ENCODE measurements at places on chromosomes 6 and 20.

DNA sequence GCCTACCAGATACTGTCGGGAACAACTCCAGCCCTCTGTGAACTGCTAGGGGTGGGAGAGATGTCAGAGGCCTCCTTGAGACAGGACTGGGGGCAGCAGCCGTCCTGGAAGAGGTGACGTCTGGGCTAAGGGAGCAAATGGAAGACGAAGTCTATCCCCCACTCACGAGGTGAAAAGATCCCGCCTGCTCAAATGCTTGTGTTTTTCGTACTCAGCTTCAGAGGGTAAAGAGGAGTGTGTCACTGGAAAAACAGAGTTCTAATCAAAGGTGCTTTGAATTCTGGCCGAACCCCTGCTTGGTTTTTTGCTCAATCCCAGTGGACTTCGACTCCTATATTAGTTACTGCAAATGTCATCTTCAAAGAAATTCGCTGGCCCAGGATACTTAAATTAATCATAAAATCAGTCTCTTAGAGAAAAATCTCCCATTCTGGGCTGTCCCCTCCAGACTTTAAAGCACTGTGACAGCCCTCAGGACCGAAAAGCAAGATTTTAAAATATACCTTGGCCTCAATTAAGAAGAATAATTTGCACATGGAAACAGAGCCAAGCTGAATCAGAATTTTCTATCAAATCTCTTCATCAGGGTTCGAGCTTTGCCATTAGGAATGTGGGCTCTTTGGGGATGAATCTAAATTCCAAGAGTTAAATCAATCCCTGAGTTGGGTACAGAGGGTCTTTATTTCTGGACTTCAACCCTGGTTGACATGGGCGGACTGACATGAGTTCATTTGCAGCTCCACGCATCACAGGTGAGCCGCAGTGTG lies 61.8 kb upstream of the AFDN start:
- no peak for DNase-seq

GRCh38 chr6:142294679-142295078 lies 7.1 kb upstream of the ADGRG6 start:
- no peak for DNase-seq

DNA sequence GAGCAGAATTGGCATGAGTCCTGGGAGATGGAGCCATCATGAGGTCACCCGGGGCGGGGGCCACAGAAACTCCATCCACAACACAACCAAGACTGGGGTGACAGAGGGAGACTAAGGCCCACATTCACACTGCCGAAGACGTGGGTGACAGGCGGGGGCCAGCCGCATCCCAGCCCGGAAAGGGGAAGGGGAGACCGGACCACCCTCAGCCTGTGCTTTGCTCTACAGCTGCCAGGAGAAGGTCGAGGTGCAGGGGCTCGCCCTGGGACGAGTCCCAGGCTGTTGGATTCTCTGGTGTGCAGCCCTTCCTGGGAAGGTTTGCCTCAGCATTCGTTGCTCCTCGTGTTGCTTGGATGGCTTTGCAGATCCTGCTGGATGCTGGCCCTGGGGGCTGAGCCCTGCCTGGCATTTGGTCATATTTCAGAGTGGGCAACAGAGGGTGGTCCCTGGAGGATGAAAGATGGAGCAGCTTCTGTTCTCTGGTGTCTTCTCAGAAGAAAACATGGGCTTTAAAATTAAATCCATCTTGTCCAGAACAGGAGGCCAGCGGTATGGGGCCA lies 328.9 kb downstream of the TAF4 start:
- no peak for DNase-seq

DNA sequence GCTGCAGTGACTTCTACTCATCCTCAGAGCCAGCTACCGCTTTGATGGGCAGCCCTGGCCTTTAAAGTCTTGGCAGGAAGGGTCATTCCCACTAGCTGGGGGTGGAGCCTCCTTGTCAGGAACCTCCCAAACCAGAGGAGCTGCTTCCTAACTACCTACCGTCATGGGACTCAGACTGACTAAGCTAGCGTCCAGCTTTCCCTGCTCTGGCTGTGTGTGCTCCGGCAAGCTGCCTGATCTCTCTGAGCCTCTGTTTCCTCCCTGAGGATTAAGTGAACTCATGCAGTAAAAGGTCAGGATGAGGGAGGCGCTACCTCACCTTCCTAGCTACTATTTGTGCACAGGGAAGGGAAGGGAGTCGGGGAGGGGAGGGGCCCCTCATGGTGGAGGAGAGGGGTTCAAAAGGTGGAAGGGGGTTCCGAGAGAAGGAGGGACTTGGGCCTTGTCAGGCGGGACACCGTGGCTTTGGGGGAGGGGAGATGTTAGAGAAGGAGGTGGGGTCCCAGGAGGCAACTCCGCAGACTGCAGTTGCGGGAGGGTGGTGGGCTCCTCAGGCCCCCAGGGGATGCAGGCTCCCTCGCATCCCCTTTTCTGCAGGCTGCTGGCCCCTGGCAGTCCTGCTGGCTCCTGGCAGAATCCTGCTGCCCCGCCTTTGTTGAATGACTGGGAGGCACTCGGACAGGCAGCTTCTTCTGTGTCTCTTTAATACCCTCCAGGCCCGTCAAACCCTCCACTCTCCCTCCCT lies 9.8 kb downstream of the DUSP15 start:
- DNase-seq, result no peak

- no peak for DNase-seq
Measured at GRCh38 chr6:167134448-167135328, 11.8 kb downstream of the CCR6 start.

GRCh38 chr6:215335-216034 lies 76.8 kb upstream of the DUSP22 start:
- DNase-seq, result peak; percentile 81

DNA sequence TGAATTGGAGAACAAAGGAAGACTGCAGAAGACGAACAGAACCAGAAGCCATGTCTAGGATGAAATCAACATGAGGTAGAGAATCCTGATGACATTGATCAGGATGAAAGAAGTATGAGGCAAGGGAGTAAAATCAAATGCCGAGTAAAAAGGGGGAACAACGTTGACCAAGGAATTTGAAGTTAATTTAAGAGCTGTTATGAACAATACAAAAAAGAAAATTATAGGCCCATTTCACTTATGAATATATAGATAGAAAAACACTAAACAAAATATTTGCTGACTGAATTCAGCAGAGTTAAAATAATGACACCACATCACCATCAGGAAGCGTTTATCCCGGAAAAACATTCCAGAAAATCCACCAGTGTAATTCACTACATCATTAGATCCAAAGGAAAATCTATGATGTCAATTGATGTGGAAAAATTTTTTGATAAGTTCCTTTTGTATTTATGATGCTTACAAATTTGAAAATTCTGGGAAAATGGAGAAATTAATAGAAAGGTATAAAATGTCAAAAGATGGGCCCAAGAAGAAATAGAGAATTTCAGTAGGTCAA lies 8.1 kb upstream of the CCN5 start:
- no peak for DNase-seq

DNA sequence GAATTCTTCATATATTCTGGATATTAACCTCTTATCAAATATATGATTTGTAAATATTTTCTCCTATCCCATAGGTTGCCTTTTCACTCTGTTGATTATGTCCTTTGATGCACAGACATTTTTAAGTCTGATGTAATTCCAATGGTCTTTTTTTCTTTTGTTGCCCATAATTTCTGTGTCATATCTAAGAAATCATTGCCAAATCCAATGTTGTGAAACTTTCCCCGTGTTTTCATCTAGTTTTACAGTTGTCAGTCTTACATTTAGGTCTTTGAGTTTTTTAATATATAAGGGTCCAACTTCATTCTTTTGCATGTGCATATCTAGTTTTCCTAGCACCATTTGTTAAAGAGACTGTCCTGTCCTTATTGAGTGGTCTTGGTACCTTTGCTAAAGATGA lies 111.5 kb downstream of the SESN1 start:
- no peak for DNase-seq

DNA sequence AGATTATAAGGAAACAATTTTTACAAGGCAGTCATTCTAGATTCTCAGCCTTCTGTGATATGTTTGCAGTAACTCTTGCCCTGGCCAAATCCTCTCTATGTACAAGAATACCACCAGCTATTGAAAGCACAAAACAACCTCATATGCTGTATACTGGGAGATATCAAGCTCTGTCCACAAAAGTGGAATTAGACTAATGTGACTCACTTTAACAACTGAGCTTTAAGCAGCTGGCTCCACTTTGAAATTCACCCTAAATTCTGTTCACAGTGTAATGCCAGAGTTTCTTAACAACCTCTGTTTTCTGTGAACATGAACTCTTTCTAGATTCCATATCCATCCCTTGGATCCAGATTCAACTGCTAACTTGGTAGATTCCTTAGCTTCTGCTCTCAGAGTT lies 47.6 kb downstream of the CHD6 start:
- no peak for DNase-seq

DNA sequence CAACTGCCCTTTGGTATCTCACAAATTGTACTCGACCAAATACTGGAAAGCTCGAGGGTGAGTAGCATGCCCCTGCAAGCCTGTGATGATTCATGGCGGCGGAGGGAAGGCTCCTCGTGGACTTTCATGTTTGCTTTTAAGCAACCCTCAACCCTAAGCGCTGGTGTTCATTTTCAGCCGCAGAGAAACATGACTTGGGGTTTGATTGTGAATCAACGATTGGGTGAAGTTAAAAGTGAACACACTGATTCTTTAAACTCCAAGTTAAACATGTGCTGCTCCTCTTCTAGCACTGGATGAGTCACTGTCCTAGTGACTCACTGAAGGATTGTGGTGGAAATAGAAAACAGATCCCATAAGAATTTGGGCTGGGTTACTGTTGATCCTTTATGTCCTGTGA lies 8.3 kb downstream of the CD109 start:
- no peak for DNase-seq

DNA sequence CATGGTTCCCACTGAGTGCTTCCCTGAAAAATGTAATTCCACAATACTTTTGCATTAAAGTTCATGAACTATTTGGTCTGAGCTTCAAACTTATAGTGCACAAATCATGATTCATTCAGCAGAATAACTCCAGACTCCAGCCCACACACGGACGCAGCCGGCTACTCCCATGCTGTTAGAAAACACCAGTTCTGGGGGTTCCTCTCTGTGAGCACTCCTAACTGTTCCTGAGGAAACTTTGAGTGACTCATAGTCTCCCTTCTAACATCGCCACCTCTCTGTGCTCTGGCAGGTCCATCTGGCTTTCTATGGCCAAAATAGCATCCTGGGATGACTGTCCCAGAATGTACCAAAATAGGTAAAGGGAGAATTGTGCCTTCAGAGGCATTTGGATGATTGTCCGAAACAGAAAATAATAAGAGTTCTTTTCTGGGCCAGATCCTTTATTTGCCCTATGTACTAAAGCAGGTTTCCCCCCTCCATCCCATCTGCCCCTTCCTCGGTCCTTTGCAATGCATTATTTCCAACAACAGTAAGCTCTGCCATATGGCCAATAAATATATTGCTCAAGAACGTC lies 32.3 kb upstream of the LY86 start:
- peak; percentile 11 for DNase-seq

- DNase-seq, result no peak
Measured at GRCh38 chr6:44451803-44452695, 64.5 kb downstream of the CDC5L start.

- no peak for DNase-seq
Measured at GRCh38 chr6:6859722-6860121, 248.0 kb upstream of the RREB1 start.

GRCh38 chr6:113829696-113830045 lies 27.5 kb upstream of the MARCKS start:
- DNase-seq, result no peak

- no peak for DNase-seq
Measured at GRCh38 chr6:88422831-88423230, 256.7 kb upstream of the CNR1 start.

DNA sequence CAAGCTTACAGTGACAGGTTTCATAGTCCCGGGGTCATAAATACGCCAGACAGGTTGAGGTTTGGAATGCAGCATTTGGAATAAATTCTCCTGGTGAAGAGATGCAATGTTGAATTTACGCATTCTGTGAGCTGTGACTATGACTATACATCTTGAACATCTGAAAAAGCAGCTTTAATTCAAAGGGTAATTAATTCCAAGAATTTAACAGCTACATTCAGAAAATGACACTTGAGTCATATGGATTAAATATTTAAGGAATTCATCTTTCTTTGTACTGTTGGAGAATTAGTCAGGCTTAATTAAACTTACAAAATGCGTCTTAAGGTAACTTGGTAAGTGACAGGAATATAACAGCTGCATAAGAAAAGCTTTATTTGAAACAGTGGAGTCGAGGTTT lies 74.7 kb downstream of the ESR1 start:
- no peak for DNase-seq

- no peak for DNase-seq
Measured at GRCh38 chr6:2909718-2910117, 6.6 kb upstream of the SERPINB9 start.

DNA sequence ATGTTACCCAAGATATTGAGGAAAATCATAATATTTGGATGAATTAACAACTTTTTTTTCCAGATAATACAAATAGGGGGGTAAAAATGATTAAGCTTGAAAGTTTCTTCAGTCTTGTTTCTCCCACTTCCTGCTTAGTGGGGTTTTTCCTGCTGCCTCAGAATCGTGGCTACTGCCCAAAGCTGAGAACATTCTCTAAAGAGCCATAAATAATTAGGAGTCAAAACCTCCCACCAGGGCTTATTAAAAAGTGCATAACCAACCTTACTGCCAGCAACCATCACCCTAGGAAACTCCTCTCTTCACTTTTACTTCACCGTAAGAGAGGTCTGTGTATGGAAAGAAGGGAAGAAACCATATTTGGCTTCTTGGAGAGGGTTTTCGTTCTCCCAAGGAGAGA lies 9.0 kb upstream of the LCA5 start:
- no peak for DNase-seq

DNA sequence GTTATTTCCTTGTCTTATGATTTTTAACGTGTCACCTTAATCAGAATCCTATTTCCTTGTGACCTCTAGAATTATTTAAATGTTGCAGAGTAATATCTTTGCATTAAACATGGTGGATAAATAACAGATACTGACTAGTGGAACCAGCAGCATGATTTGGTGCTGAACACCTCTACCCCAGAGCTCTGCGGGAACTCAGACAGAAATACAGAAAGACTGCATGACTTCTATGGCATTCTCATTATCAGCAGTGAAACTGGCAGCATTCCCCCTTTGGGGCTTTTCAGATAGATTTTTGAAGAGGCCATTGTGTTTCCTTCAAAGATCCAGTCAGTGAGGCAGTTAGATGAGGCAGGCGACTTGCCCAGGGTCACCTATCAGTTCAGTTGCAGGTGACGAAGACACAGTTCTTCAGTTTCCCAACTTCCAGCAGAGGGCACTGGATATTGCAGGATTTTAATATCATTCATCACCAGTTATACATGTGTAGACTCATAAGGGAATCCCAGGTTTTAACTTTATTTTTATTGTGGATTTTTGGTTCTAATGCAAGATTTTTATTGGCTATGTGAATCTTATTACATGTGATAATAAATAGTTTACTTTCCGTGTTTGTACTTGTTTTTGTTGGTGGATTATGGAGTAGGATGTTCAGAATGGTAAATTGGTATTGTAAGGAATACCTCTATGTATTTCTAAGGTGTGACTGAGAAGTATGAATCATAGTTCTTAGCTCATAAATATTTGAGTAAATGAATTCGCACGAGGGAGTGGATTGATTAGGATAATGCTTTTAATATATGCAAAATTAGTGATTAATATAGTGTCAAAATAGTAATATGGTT lies 81.3 kb downstream of the AFDN start:
- no peak for DNase-seq

- no peak for DNase-seq
Measured at GRCh38 chr6:42201382-42201781, 6.6 kb upstream of the GUCA1B start.
